ENCODE measurements at places on chromosomes 13 and 19. TPM values are rescaled to one million over a fixed set of nuclear protein-coding genes. Genes with fewer than 3 reads are reported as not detected.

The RAB11B gene
- total RNA-seq, result 39.0 TPM

The B3GNT8 gene
- total RNA-seq, result 2.3 TPM

DNA sequence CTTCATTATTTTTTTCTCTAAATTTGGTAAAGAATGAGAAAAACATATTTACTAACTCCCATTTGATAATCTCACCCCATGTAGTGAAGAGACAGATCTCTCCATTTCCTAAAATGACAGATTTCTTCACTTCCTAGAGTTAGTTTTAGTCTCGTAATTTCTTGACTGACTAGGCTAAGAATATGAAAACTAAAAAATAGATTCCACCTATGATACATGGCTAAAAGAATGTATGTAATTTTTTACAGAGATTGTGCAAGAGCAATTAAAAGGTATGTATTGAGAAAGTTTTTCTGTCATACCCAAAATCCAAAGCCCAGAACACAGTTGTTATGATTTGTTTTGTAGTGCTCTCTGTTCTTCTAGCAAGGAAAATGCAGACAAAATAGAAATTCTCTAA is 9.5 kb downstream of the NALCN start:
- H3K36me3 ChIP-seq, result no peaks in the 10 kb centered on the region
- H3K4me3 ChIP-seq, result no peak overlapping the region
- H3K27ac ChIP-seq, result no peak overlapping the region
- DNase-seq, result no peak

The CEACAM19 gene
- 5.1 TPM for total RNA-seq

- DNase-seq, result peak; percentile 84
- no peak overlapping the region for H3K4me3 ChIP-seq
- no peaks in the 10 kb centered on the region for H3K4me1 ChIP-seq
- H3K27ac ChIP-seq, result no peak overlapping the region
Measured at GRCh38 chr19:41701401-41702075, 6.9 kb upstream of the CEACAM5 start.

DNA sequence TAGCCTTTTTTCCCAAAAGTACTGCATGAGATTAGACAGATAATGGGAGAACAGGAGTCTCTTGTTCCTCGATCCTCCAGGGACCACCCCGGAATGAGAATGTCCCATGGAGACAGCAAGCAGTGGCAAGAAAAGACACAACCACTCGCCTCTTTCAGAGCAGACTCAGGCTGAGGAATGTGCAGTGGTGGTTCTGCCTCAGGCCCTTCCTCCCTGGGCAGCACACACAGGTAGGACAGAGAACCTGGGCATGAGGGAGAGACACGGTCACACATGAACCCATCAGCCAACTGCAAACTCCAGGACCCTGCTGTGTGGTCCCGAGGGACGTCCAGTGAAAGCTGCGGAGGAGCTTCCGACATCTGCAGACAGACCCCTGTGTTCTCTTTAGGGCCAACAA is 31.0 kb downstream of the CRYL1 start:
- no peaks in the 10 kb centered on the region for H3K36me3 ChIP-seq
- H3K4me1 ChIP-seq, result no peaks in the 10 kb centered on the region
- no peak for DNase-seq
- no peak overlapping the region for H3K4me3 ChIP-seq

DNA sequence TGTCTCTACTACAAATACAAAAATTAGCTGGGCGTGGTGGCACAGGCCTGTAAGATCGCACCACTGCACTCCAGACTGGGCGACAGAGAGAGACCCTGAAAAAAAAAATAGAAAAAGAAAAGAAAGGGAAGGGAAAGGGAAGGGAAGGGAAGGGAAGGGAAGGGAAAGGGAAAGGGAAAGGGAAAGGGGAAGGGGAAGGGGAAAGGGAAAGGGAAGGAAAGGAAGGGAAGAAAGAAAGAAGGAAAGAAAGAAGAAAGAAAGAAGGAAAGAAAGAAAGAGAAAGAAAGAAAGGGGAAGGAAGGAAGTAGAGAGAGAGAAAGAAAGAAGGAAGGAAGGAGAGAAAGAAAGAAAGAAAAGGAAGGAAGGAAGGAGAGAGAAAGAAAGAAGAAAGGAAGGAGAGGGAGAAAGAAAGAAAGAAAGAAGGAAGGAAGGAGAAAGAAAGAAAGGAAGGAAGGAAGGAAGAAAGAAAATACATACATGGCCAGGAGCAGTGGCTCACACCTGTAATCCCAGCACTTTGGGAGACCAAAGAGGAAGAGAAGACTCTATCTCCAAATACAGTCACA is 8.1 kb upstream of the SYDE1 start:
- H3K27me3 ChIP-seq, result no peaks in the 10 kb centered on the region
- H3K27ac ChIP-seq, result no peak overlapping the region
- H3K36me3 ChIP-seq, result no peaks in the 10 kb centered on the region
- DNase-seq, result no peak
- H3K4me3 ChIP-seq, result no peak overlapping the region

The HOMER3 gene
- total RNA-seq, result 38.9 TPM

The MZT1 gene
- total RNA-seq, result 5.5 TPM

DNA sequence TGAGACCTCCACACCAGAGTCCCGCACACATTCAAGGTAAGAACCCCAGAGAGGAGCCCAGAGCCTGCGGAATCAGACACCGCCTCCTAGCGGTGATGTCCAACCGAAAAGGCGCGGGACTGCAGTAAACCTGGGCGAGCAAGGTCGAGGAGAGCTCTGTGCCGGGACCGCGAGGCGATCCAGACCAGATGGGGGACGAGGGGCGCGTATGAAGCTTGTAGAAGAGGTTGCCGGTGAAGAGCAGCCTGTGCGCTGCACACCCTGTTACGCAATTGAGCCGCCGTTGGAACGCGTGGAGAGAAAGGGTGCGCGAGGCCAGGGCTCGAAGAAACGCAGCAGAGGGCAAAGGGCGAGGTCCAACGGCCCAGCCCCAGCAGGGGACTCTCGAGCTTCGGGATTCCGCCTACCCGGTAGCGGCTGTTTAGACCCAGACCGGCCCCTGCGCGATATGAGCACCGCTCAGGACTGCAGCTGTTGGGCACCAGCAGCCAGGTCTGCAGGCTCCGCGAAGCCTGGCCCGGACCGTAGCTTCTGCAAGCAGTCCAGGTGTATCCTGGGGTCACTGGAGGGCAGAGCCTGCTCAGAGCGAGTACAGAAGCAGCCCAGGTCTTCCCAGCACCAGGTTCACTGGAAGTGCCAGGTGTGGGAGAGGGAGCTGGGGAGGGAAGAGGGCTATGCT is 65.9 kb upstream of the ZNF599 start:
- no peaks in the 10 kb centered on the region for H3K27me3 ChIP-seq
- no peaks in the 10 kb centered on the region for H3K36me3 ChIP-seq
- peaks cover 16% of the 10 kb centered on the region for H3K4me1 ChIP-seq
- DNase-seq, result no peak
- H3K4me3 ChIP-seq, result peak overlapping the region; percentile 39
- H3K27ac ChIP-seq, result no peak overlapping the region

DNA sequence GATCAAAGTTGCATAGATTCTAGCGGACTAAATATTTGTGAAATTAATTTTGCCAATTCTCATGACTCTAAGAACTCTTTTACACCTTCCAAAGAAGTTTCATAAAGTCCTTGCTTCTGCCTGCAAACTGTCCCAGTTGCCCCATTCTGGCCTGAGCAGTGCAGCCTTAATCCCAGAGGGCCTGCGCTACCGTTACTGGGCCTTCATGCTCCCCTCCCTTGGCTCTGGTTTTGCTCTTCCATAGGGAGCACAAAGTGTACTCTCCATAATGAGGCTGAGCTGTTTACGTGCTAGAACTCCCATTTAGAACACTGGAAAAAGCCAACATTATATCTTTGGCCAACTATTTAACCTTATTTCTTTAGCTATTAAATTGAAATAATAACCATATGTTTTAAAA is 2.1 kb downstream of the MTIF3 start:
- H3K4me3 ChIP-seq, result no peak overlapping the region
- no peaks in the 10 kb centered on the region for H3K27me3 ChIP-seq
- H3K36me3 ChIP-seq, result peaks cover 9% of the 10 kb centered on the region

DNA sequence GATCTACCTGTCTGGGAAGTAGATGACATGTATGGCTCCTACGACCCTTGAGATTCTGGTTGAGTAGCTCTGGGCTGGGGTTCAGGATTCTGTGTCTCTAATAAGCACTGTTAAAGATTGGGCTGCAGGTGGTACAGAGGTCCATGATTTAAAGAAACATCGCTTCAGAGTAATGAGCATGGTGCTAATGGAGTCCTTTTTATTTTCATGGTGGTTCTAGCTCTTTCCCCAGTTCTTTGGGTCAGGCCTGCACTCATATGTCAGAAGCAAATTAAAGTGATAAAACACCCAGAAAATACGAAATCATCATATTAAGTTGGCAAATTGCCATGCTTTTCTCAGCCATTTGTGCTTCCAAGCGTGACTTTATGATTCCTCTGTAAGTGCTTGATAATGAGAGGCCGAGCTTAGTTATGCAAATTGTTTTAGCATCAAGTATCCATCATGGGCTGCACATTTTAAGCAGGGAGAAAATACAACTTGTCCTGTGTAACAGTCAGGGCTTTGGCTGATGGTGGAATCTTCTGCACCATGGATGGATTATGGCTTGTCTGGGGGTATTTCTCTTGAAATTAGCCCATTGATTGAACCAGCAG is 45.1 kb downstream of the MTUS2 start:
- H3K36me3 ChIP-seq, result no peaks in the 10 kb centered on the region
- H3K4me3 ChIP-seq, result no peak overlapping the region
- no peak overlapping the region for H3K27ac ChIP-seq
- H3K4me1 ChIP-seq, result no peaks in the 10 kb centered on the region

The LENG9 gene
- total RNA-seq, result 9.3 TPM

The PLK5 gene
- not detected for total RNA-seq

The CDX2 gene
- total RNA-seq, result not detected

DNA sequence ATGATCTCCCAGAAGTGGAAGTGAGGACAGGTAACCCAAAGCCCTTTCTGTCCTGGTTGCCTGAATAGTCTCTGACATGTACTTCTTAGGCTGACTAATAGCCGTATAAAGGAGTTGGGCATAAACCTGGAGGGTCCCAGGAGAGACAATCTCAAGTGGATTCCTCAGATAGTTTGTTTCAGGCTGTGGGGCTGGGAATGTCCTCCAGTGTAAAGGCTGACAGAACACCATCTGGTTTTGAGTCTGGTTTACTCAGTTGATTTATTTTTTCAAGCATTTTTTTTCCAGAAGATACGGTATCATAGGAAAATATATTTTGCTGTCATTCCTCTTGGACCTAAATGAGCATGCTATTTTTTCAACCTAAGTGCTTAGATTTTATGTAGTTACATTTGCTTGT is 15.2 kb downstream of the HTR2A start:
- H3K4me3 ChIP-seq, result no peak overlapping the region
- DNase-seq, result no peak
- H3K36me3 ChIP-seq, result no peaks in the 10 kb centered on the region
- H3K27ac ChIP-seq, result no peak overlapping the region

GRCh38 chr19:13817018-13817614 is 21.9 kb downstream of the ZSWIM4 start:
- H3K27me3 ChIP-seq, result no peaks in the 10 kb centered on the region
- H3K4me1 ChIP-seq, result peaks cover 22% of the 10 kb centered on the region
- peaks cover 15% of the 10 kb centered on the region for H3K36me3 ChIP-seq
- DNase-seq, result no peak

The TMEM145 gene
- not detected for total RNA-seq

GRCh38 chr19:7942981-7943443 is 454 bp downstream of the TIMM44 start:
- H3K4me3 ChIP-seq, result peak overlapping the region; percentile 85
- no peaks in the 10 kb centered on the region for H3K27me3 ChIP-seq
- peaks cover 45% of the 10 kb centered on the region for H3K4me1 ChIP-seq
- H3K36me3 ChIP-seq, result peaks cover 23% of the 10 kb centered on the region
- DNase-seq, result no peak

Data from esophagus muscularis mucosa (tissue), 4 donors.